Right forelimb (tissue), 1 donor: ENCODE measurements at places on chromosomes 7 and 10.
A peak's percentile ranks its signal among the peaks of the same experiment; 100 is the strongest.

DNA sequence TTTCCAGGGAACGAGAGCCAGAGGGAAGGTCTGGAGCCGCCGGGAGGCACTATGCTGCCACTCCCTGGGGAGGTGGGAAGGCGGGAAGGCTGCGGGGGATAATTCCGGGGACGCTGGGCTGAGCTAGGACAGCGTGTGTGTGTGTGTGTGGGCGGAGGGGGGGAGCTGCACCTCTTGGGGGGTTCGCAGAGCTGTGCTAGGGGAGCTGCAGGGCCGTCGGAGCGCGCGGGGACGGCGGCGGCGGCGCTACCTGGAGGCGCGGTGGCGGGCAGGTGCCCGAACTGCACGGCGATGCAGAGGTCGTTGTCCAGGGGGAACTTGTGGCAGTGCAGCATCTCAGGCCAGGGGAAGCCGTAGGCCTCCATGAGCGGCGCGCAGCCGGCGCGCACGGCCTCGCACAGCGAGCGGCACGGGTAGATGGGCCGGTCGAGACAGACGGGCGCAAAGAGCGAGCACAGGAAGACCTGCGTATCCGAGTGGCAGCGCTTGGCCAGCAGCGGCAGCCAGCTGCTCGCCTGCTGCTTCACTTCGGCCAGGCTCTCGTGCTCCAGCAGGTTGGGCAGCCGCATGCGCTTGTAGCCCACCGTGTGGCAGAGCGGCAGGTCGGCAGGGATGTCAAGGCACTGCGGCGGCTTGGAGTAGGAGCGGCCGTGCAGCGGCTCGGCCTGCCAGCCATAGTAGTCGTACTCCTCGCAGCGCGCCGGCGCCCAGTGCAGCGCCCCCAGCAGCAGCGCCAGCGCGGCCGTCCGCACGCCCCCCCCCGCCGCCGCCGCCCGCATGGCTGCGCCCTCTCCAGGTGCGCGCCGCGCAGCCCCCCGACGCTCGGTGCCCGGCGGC, 526 bp downstream of the SFRP5 start:
- DNase-seq: no peak

GRCh38 chr7:16498122-16498521, 28.5 kb upstream of the LRRC72 start:
- no peak for DNase-seq

- no peak for DNase-seq
Measured at GRCh38 chr7:2154121-2154520, 78.6 kb downstream of the MAD1L1 start.

GRCh38 chr7:35758421-35758820, 42.4 kb upstream of the SEPTIN7 start:
- DNase-seq: no peak

DNA sequence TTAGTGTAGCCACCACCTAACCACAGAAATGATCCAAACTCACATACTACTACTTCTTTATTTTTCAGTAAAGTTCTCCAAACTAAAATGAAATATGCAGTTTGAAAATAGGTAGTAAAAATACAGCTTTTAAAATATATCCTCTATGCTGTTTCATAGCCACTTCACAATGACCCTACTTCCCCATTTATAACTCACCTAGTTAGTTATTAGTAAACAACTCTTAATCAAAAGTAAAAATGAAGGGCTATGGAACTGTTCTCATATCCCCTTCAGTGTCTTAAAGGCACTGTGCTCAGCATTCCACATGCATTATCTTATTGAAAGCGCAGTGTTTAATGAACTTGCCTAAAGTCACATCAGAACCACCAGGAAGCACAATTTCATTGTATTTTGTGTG, 43.5 kb downstream of the KMT2C start:
- DNase-seq: no peak

DNA sequence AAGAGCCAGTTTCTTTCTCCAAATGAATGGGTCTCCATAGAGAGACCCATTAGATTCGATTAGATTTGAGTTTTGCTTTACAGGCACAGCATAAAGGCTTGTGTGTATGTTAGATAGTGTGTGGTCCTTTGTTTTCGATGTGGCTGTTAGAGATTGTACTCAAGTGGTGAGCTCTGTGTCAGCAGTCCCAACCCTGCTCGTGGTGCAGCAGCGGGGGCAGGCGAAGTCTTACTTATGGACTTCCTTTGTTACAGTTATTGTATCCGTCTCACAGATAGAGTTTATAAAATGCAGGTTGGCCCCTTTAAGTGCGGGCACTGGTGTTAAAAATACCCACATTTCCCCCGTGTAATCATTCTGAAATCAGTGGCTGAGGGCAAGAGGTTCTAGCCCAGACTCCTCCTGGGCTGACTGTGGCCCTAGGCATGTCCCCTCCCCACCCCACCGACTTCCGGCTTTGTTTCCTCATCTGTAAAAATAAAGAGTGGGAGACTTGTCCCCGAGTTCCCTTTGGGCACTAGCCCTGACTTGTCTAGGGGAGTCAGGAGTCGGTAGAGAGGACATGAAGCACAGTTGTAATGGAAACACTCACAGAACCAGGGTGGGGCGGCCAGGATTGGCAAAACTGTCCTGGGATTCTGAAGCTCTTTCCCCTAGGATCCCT, 28.6 kb downstream of the MTURN start:
- no peak for DNase-seq

GRCh38 chr10:23362879-23363792, 18.5 kb upstream of the C10orf67 start:
- no peak for DNase-seq

DNA sequence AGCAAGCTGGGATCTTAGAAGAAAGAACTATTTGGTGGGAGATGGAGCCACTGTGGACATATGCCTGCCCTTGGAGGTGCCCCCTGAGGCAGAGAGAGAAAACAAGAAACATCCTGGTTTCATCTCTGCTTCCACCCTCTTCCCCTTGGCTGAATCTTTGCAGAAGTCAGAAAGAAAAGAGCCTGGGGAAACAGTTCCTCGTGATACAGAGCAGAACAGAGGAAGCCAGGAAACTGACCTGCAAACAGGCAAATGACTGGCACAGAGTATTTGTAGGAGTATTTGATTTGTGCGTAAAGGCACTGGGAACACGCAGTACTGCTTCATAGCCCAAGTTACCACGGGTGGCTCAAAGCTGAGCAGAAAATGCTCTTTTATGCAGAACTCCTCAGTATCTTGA, 7.0 kb upstream of the KEL start:
- no peak for DNase-seq

DNA sequence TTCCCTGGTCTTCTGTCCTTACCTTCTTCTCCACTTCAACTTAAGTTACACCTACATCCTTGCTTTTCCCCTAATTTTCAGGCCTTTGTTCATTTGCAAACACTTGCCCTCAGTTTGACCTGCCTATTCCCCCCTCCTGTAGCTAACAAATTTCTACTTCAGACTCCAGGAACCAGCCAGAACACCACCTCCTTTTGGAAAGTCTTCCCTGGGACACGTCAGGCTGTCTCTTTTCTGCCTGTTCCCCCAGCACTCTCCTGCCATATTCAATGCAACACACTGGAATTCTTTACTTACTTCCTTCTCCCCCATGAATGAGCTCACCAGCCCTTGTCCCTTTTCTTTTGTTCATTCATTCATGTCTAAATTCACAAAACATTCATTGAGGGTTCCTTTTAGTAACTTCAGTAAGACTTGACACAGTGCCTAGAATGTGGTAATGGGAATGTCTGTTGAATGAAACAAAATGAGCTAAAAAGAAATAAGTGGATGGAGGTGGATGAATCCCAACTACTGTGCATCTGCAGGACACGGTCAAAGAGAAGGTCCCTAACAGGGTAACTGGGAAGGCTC, 478.0 kb downstream of the KCNMA1 start:
- DNase-seq: no peak

- DNase-seq: no peak
Measured at GRCh38 chr7:128176696-128177095, 64.4 kb upstream of the LEP start.

DNA sequence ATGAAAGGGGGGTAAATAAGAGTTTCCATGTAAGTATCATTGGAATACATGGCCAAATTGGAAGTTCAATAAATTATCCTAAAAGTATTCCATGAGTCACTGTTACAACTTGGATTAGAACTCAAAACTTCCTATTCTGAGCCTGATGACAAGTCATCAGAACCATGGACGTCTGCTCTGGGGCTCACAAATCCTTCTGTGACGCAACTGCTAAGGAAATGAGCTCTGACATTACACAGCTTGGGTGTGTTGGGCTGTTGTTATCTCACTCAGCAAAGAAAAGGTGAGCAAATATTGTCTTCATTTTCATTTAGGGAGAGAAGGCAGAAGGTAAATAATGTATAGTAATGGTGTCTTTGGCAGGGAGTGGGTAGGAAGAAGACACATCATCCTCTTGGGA, 214.8 kb upstream of the ADO start:
- DNase-seq: no peak

DNA sequence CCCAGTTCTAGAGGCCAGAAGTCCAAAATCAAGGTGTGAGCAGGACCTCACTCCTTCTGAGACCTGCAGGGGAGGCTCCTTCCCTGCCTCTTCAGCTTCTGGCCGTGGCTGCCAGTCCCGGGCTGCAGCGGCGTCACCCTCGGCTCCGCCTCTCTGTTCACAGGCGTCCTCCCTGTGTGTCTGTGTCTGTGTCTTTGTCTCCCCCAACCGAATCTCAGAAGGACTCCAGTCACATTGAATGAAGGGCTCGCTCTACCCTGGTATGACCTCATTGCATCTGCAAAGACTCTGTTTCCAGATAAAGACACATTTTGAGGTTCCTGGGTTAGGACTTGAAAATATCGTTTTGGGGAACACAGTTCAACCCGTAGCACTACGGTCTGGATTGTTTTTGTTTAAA, 33.1 kb upstream of the GALNT11 start:
- peak; percentile 48 for DNase-seq

DNA sequence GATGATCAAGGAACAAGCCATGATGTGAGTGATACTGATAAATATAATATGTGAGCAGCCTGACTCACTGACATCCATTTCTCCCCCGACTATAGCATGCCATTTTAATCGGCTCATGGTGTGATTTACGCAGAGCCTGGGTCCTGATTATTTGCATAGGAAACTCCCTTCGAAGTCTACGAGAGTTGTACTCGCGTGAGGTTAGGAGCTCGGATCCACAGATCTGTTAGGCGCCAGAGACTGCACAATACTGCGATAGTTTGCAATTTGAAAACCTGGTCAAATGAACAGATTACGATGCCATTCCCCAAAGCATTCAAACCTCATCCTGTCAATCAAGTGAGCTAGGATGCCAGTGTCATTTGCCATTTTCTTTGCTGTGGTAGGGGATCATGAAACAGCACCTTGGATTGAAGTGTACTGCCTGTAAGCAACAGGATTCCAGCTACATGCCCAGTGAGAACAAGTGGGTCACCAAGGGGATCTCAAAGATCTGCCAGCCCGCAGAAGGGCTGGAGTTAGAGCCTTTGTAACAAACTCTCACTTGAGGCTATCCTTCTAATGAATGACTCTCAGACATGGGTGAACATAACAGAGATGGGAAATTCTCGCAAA, 158.3 kb downstream of the FRMD4A start:
- DNase-seq: no peak

GRCh38 chr10:48187713-48188485, 86.6 kb downstream of the FRMPD2 start:
- DNase-seq: no peak

- DNase-seq: no peak
Measured at GRCh38 chr10:6917125-6917524, 337.0 kb upstream of the PRKCQ start.

GRCh38 chr7:105975770-105976417, 12.8 kb downstream of the CDHR3 start:
- DNase-seq: no peak

GRCh38 chr10:83663918-83664317, 475.4 kb upstream of the GHITM start:
- no peak for DNase-seq

DNA sequence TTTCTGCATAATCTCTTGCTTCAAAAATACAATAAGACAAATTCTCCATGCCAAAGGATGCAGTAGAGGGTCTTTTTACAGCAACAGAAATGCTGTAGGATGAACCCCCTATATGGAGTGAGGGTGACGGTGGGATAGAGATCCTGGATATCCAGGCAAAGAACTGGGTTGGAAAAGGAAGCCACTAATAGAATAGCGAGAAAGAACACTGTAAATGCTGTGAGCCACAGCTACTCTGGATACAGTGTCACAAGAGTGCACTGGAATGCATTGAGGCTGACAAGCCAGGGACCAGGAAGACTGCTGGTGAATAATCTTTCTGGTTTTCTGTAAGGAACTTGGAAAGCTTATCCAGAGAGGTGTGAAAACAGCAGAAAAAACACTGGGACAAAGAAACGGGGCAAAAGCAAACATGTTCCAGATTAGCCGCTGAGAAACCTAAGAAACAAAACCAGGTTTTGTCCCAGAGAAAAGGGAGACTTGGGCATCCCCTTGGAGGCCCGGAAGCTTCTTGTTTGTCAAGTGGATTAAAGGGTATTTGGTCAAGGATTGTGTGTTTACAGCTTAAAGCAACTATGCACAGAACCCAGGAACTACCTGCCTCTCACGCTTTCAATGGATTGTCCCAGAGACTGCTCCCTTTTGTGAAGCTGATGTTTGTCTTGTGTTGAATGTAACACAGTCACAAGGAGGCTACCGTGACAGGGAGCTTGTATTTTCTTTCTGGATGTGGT, 6.2 kb upstream of the MSMB start:
- no peak for DNase-seq

GRCh38 chr7:44281811-44282600, 43.4 kb downstream of the CAMK2B start:
- peak; percentile 25 for DNase-seq

- peak; percentile 70 for DNase-seq
Measured at GRCh38 chr7:99312316-99313203, 13.1 kb upstream of the ARPC1A start.

GRCh38 chr7:44497155-44498027, 6.9 kb upstream of the NUDCD3 start:
- DNase-seq: no peak

- DNase-seq: no peak
Measured at GRCh38 chr10:86506499-86506898, 15.1 kb downstream of the WAPL start.

- DNase-seq: peak; percentile 68
Measured at GRCh38 chr7:100516135-100516812, 22.7 kb upstream of the AGFG2 start.

DNA sequence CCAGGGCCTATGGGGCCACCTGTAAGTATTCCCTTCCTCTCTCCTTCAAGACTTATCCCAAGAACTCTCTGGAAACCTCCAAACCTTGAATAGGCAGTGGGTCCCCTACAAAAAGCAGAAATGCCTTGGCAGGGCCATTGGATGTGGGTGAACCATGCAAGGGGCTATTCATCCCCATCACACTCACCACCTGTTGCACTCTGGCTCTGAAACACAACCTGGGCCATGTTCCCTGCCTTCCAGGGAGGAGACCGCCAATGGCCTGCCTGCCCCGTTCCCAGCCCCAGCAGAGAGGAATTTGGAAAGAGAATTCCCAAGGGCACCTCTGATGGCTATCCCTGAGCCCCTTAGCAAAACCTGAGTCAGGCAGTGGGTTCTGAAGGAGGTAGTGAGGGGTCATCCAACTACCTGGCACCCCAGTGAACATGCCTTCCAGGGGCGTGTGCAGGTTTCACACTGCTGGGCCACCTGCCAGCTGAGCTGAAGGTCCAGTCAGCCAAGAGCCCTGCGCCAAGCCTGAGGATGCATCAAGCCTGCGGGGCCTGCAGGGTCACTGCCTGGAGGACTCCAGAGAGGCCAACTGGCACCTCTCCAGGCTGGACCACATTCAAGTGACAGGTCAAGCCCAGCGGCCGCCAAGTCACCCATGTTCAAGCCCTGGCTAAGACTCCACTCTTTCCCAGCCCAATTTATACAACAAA, 101.3 kb downstream of the COL13A1 start:
- no peak for DNase-seq

GRCh38 chr7:142832417-142832816, 22.5 kb upstream of the EPHB6 start:
- no peak for DNase-seq
